Ovary (tissue), 10 donors: ENCODE measurements at places on chromosomes 16 and 17. TPM values are rescaled to one million over a fixed set of nuclear protein-coding genes. Genes with fewer than 3 reads are reported as not detected.

The HBM gene
- not detected for total RNA-seq

The TK1 gene
- total RNA-seq: 0.83 TPM

The ARHGAP44 gene
- total RNA-seq: 9.9 TPM

The CD300A gene
- total RNA-seq: 4.3 TPM

The GNGT2 gene
- 1.6 TPM for total RNA-seq

The CAPNS2 gene
- 0.69 TPM for total RNA-seq

DNA sequence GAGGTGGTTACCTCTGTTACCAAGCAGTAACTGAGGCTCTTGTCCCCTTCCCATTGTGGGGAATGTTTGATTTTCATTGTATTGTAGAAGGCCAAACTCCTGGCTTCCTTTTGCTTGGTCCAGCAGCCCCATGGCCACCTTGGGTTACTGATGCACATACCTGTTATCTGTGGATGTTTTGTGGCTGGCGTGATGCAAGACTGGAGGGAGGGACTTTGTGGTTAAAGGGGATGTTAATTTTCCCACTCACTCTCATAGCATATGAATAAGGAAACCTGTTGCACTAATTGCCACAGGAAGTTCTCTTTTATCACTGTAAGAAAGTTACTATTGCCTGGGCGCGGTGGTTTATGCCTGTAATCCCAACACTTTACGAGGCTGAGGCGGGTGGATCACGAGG, 168.6 kb upstream of the HS3ST4 start:
- no peak overlapping the region for H3K27ac ChIP-seq
- H3K4me1 ChIP-seq: no peaks in the 10 kb centered on the region
- H3K4me3 ChIP-seq: no peak overlapping the region
- H3K27me3 ChIP-seq: no peaks in the 10 kb centered on the region
- no peaks in the 10 kb centered on the region for H3K36me3 ChIP-seq

DNA sequence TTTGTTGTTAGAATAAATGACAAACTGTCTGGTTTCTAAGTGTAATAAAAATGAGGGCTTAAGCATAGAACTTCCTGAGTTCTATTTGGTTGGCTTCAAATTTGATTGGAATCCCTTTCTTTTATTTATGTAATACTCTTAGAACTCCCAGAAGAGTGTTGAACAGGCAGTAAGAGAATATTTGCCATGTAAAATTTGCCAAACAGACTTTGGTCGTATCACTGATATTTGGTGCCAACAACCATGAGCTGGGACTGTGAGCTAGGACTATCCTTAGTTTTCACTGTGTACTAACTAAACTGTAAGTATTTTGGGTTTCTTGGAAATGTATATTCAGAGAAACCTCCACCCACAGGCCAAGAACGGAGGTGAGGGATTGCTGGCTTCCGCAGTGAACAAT, 971.2 kb upstream of the SOX9 start:
- no peak for DNase-seq
- H3K27ac ChIP-seq: no peak overlapping the region
- H3K27me3 ChIP-seq: no peaks in the 10 kb centered on the region
- H3K4me1 ChIP-seq: no peaks in the 10 kb centered on the region
- H3K4me3 ChIP-seq: no peak overlapping the region
- H3K36me3 ChIP-seq: no peaks in the 10 kb centered on the region

DNA sequence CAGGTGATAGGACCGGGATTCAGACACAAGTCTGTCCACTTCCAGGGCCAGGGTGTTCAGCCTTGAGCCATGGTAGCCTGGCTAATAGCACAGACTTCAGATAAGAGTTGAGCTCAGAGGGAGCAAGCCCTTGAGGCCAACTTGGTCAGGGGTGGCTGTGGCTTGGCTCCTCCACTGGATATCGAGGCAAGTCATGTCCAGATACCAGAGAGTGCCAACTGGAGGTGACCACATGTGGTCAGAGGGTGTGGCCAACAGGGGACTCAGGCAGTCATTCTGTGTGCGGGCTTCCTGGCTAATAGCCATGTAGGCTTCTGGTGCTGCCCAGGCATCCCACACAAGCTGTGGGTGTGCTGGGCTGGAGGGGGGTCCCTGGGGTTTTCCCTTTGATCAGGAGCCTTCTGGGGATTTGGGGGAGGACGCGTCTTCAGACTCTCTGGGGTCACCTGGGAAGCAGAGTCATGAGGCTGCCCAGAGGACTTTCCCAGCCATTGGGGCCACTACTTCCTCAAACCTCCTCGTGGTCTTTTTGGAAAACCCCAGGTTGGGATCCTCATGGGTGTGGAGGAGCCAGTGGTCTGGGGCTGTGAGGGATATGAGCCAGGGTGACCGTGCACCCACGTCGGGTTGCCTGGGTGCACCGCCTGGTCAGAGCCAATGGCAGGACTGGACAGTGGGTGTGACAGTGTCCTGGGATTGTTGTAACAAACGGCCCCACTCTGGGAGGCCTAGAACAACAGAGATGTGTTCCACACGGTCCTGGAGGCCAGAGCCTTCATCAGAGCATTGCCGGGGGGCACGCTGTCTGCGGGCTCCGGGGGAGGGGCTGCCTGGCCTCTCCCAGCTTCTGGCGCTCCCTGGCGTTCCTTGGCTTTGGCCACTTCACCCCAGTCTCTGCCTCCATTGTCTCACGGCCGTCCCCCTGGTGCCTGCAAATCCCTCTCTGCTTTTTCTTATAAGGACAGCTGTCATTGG, 25.0 kb downstream of the COX4I1 start:
- no peak for DNase-seq
- no peak overlapping the region for H3K4me3 ChIP-seq
- H3K36me3 ChIP-seq: no peaks in the 10 kb centered on the region

DNA sequence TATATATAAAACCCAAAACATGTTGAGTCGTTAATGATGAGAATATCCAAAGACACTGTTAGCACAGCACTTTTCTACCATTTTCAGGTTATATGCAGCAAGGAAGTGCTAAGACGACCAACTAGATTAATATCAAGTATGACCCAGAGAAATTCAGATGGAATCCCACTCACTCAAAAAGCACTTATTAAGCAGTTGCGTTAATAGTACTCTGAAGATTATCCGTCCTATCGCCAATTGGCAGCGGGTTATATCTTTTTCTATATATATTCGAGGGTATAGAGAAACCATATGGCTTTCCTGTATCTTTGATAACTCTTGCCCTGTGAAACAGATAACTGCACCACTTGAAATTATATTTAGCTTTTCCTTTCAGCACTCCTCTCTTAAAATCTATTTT, 1.1 kb downstream of the CRLF3 start:
- no peak overlapping the region for H3K27ac ChIP-seq
- H3K4me1 ChIP-seq: no peaks in the 10 kb centered on the region
- H3K4me3 ChIP-seq: peak overlapping the region; percentile 95
- DNase-seq: no peak
- H3K36me3 ChIP-seq: no peaks in the 10 kb centered on the region

GRCh38 chr16:11140466-11140865, 115.5 kb downstream of the SOCS1 start:
- H3K27me3 ChIP-seq: no peaks in the 10 kb centered on the region
- H3K36me3 ChIP-seq: no peaks in the 10 kb centered on the region
- H3K4me1 ChIP-seq: peaks cover 16% of the 10 kb centered on the region
- H3K4me3 ChIP-seq: no peak overlapping the region

DNA sequence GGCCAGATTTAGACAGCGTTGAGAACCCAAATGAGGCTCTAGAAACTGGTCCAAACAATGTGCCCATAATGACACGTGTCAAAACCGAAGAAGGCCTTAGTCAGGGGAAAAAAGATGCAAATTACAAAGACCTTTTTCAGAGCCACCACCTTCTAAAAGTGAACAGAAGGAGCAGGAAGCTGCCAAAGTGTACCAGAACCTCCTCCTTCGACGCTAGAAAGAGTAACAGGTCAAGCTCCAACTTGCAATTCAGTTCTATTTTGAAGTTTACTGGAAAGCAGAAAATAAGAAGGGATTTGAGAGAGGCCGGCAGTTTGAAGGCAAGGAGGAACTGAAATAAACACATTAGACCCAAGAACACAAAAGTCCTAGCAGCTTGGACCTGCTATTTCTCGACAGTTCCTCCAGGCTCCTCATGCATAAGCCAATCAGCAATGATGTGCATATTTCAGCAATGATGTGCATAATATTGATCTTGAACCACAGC, 61.8 kb downstream of the XYLT1 start:
- H3K36me3 ChIP-seq: no peaks in the 10 kb centered on the region
- H3K27me3 ChIP-seq: no peaks in the 10 kb centered on the region
- no peak for DNase-seq
- H3K4me3 ChIP-seq: no peak overlapping the region
- no peak overlapping the region for H3K27ac ChIP-seq

DNA sequence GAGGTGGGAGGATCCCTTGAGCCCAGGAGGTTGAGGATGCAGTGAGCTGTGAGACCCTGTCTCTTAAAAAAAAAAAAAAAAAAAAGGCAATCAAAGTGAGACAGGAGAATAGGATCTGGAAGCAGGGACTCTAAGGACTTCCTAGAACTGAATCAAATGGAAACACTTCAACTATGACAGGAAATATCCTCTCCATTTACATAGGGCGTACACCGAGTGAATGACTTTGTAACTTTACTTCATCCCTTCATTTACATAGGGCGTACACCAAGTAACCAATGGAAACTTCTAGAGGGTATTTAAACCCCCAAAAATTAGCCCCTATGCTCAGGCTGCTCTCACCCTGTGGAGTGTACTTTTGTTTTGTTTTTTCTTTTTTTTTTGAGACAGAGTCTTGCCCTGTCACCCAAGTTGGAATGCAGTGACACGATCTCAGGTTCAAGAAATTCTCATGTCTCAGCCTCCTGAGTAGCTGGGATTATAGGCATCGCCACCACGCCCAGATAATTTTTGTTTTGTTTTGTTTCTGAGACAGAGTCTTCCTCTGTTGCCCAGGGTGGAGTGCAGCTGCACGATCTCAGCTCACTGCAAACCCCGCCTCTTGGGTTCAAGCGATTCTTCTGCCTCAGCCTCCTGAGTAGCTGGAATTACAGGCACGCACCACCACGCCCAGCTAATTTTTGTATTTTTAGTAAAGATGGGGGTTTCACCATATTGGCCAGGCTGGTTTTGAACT, 9.6 kb upstream of the PRPSAP1 start:
- H3K4me3 ChIP-seq: no peak overlapping the region
- no peak overlapping the region for H3K27ac ChIP-seq
- no peaks in the 10 kb centered on the region for H3K36me3 ChIP-seq
- no peak for DNase-seq
- H3K27me3 ChIP-seq: no peaks in the 10 kb centered on the region
